Upper lobe of right lung (tissue), 1 donor: ENCODE measurements at places on chromosomes 2 and 18. TPM values are rescaled to one million over a fixed set of nuclear protein-coding genes. Genes with fewer than 3 reads are reported as not detected.

GRCh38 chr2:881204-881918 is 69.3 kb upstream of the SNTG2 start:
- H3K4me1 ChIP-seq, result no peaks in the 10 kb centered on the region
- H3K4me3 ChIP-seq, result no peak overlapping the region
- no peaks in the 10 kb centered on the region for H3K36me3 ChIP-seq

GRCh38 chr2:96533292-96534073 is 3.1 kb upstream of the ARID5A start:
- DNase-seq, result peak; percentile 83
- peak overlapping the region; percentile 8 for H3K4me3 ChIP-seq
- no peaks in the 10 kb centered on the region for H3K27me3 ChIP-seq
- H3K27ac ChIP-seq, result peak overlapping the region; percentile 80

DNA sequence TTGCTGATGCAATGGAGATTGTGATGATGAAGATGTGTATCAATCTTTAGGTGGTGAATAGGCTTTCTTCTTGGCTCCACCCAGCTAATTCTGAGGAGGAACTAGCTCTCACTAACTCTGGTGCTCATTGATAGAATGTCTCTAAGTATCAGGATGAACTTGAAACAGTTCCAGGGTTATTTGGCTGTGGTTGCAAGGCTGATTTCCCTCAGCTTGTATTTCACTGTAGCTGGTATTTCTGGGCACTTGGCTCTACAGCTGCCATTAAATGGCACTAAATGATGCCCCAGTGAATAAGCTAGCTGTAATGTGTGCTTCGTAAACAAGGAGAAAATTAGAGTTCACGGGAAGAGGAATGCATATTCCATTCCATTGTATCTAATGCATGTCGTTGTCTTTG is 241.2 kb downstream of the RPIA start:
- no peak overlapping the region for H3K4me3 ChIP-seq
- H3K4me1 ChIP-seq, result no peaks in the 10 kb centered on the region
- no peak for DNase-seq
- H3K27ac ChIP-seq, result no peak overlapping the region
- H3K36me3 ChIP-seq, result no peaks in the 10 kb centered on the region
- H3K27me3 ChIP-seq, result no peaks in the 10 kb centered on the region

DNA sequence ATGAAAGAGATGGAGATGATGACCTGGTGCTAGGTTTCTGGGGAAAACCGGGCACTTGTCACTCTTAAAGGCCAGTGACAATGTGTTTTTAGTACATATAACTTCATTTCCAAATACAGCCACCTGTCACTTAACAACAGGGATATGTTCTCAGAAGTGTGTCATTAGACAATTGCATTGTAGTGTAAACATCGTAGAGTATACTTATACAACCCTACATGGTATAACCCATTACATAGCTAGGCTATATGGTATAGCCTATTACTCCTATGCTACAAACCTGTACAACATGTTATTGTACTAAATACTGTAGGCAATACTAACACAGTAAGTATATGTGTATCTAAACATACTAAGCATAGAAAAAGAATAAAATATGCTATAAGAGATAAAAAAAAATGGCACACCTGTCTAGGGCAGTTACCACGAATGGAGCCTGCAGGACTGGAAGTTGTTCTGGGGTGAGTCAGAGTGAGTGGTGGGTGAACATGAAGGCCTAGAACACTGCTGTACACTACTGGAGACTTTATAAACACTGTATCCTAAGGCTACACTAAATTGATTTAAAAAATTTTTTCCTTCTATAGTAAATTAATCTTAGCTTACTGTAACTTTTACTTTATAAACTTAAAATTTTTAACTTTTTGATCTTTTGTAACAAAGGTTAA is 123.2 kb downstream of the THADA start:
- no peak for DNase-seq
- H3K36me3 ChIP-seq, result no peaks in the 10 kb centered on the region
- no peaks in the 10 kb centered on the region for H3K4me1 ChIP-seq
- no peak overlapping the region for H3K27ac ChIP-seq

ALPG gene
- 0.49 TPM for total RNA-seq

RIT2 gene
- not detected for total RNA-seq

GALNT13 gene
- 5.8 TPM for total RNA-seq

ASPRV1 gene
- 2.1 TPM for total RNA-seq
